CD4-positive, alpha-beta memory T cell (primary cell): ENCODE measurements at places on chromosomes 1 and 21.
A peak's percentile ranks its signal among the peaks of the same experiment; 100 is the strongest.

- DNase-seq: peak; percentile 72
Measured at GRCh38 chr21:38766987-38767722, 38.6 kb upstream of the ETS2 start.

GRCh38 chr1:211236633-211237320, 22.4 kb upstream of the RCOR3 start:
- DNase-seq: no peak

DNA sequence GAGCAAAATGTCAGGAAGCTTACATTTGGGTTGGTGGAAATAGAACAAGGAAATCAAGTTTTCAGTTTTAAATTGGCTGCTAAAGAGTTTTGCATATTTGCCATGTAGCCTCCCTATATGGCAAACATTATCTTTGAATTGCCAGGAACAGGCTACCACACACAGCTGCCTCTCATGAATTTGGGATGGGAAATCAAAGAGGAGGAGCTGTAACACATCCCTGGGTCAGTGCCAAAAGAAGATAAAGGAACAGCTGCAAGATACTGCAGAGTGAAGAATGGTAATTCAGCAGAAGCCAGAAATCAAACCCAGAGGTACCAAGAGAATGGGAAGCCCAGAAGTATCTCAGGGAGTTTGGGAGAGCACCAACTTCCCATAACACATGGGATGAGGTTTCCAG, 18.6 kb upstream of the RASAL2 start:
- DNase-seq: no peak

- DNase-seq: no peak
Measured at GRCh38 chr1:17816511-17816910, 61.4 kb downstream of the ACTL8 start.

DNA sequence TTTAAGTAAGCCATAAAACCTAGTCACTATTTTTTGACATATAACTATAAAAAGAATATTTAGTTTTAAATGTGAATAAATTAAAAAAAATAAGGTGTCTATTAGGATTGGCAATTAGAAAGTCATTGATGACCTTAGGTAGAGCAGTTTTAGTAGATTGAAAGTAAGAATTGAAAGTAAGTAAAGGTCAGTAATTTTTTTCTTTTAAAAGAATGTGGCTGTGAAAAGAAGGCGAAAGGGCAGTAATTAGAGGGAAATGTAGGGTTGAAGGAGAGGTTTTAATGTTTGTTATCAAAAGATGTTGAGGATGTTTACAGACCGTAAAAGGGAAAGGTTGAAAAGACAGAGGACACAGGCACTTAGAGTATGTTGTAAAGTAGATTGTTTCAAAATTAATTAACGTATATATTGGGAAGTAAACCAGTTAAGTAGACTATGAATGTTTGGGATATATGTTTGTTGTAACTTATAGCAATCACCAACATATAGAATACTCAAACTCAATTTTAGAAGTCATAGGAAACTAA, 41.0 kb downstream of the ZFYVE9 start:
- no peak for DNase-seq

- DNase-seq: no peak
Measured at GRCh38 chr1:212290608-212291007, 5.4 kb downstream of the PPP2R5A start.

GRCh38 chr1:215819114-215819513, 252.0 kb downstream of the KCTD3 start:
- no peak for DNase-seq

DNA sequence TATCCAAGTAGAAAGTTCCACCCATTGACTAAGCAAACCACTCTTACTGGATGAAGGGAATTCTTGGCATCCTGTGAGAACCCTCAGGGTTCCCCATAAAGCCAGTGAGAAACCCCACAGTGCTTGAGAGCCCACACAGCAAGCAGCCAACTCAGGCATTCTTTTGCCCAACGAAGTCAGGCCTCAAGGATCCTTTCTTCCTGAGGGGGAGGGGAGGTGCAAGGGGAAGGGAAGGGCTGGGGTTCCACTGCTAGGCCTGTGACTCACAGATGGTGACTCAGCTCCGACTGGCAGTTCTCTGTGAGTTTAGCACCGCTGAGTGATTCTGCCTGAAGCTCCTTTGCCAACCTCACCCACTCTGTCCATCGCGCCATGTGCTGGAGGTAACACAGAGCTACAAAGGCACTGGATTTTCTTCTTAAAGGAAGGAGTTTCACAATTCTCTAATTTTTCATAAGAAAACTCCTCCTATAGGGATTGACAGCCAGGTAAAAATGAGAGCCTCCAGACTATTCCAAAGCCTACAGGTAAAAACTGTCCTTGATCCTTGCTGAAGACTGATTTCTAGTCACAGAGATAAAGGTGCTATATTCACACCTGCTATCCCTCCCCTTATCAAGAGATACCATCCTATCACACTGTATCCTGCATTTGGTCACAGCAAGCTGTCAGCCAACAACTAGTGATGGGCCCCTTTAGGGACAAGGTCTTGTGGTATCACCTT, 4.8 kb downstream of the ENO1 start:
- peak; percentile 89 for DNase-seq

DNA sequence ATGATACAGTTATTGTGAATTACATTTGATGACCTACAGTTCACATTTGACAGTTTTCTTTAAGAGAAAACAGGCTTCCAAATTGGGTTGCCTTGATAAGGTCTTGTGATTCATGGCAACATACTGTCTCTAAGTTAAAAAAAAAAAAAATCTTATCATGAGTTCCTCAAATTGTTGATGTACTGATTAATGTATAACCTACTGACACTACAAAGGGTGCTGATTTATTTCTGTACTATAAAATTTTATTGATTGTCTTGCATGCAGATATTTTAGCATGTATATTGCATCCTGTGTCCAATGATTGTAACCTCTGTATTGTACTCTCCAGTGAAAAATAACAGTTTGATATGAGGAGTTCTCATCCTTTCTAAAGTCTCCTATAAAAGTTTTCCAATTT, 197.3 kb upstream of the IVNS1ABP start:
- no peak for DNase-seq

- DNase-seq: no peak
Measured at GRCh38 chr1:193730017-193730416, 543.6 kb upstream of the B3GALT2 start.

DNA sequence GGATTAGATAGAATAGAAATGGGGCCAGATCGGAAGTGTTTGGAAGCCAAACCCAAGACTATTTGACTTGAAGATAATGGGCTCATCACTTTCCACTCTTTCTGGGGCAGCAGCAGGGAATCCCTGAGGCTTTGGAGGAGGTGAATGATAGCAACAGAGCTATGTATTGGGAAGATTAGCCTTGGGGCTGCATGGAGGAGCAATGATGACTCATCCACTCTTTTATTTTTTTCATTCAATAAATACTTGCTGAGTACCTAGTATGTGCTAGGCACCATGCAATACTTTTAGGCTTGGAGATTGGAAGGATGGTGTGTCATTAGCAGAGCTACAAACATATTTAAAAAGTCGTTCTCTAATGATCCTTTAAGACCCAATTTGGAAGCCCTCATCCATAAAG, 166.9 kb upstream of the FOXD3 start:
- no peak for DNase-seq

DNA sequence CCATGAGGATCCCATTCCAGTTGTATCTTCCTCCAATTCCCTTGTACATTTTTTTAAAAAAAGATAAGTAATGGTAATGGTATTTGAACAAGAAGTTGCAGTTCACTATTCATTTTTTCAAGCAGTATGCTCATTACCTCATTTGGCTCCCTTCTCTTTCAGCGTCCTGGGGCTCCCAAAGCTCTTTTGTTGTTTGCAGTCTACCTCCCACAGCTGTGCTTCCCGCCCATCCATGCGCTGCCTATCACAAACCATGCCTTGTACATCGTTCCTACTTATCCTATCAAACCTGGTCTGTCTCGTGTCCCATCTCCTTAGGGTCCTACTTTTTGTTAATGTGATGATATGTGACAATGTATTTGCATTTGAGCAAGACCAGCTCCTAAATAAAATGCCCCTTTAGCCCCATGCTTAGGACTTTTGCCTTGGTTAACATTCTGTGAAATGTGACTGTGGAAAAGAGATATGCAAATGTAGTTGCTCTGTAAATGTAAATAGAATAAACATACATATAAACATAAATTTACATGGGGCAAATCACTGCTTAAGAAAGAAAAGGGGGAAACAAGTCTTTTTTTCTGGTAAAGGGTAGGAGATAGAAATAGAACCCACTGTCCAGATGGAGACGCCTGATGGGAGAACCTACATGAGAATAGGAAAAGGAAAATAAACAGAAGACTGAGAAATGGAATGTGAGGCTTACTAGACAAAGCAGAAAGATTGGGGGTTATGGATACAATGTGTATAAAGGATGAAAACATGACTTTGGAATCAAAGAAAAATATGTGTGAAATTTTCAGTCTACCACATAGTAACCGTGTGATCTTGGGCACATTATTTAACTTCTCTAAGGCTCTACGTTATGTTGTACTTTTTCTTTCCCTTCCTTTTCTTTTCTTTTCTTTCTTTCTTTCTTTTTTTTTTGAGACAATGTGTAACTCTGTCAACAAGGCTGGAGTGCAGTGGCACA, 59.8 kb upstream of the PLXNA2 start:
- DNase-seq: no peak

DNA sequence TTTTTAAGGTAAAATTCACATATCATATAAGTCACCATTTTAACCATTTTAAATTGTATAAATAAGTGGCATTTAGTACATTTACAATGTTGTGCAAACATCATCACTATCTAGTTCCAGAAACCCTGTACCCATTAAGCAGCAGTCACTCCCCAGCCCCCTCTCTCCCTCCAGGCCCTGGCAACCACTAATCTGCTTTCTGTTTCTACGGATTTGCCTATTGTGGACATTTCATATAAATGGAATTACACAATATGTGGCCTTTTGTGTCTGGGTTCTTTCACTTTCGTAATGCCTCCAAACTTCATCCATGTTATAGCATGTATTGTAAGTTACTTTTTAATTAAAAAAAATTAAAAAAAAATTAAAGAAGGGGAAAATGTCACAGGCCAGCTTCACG, 58.0 kb upstream of the RAB3GAP2 start:
- DNase-seq: no peak

DNA sequence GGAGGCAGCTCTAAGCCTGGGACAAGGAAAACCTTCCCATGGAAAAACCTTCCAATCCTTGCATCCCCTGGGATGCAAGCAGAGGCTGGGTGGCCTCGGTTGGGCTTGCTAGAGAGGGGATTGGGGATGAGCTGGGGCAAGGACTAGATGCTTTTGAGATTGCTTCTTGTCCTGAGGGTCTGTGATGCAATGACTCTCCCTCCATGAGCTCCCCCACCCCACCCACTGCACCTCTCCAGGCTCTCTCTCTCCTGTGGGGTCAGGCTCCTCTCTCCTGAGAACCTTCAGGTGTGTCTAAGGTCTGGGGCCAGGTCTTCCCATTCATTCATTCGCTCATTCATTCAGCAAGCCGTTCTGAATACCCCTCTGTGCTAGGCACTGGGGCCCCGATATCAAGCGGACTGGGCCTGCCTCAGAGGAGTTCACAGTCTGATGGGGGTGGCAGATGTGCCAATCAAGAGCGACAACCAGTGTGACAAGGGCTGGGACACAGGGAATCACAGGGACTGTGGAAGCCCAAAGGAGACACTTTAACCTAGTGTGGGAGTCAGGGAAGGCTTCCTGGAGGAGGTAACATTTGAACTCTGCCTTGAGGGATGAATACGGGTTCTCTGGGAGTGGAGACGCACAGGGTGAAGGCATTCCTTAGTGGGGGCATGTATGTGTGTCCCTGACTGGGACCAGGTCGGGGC, 6.5 kb downstream of the LDLRAD1 start:
- no peak for DNase-seq

DNA sequence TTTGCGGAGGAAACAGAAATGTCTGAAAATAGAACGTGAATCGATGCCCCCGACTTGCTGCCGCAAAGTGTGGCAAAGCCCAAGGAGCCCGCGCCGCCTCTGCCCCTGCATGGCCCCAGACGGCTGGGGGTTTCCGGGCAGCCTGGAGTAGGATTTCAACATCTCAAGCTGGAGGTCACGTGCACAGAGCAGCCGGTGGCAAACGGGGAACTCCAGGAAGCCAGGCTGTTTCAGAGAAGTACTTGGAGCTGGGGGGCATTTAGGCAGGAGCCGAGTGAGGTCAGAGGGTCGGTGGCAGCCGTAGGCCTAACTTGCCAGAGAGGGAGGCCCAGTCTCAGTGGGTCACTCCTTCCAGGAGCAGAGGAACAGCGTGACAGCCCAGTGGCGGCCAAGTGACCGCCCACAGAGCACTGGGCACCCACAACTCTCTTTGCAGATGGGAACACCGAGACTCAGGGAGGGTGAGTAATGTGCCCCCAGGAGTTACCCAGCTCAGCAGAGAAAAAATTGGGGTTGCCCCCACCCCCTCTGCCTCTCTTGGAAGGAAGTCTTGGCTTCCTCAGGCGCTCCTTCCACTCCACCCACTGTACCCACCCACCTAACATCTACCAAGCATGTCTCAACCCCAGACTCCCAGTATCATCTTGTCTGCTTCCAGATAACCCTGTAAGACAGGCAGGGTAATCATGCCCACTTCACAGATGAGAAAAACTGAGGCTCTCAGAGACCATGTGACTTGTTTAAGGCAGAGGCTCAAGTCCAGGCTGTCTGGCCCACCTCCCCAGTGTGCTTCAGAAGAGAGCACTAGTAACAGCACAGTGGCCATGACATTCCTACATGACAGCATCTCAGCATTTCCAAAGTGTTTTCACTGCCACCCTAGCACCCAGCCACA, 179.4 kb downstream of the HIVEP3 start:
- peak; percentile 89 for DNase-seq

GRCh38 chr1:227938911-227939790, 8.6 kb downstream of the WNT9A start:
- peak; percentile 12 for DNase-seq

GRCh38 chr1:18978706-18979105, 22.2 kb upstream of the IFFO2 start:
- DNase-seq: no peak

DNA sequence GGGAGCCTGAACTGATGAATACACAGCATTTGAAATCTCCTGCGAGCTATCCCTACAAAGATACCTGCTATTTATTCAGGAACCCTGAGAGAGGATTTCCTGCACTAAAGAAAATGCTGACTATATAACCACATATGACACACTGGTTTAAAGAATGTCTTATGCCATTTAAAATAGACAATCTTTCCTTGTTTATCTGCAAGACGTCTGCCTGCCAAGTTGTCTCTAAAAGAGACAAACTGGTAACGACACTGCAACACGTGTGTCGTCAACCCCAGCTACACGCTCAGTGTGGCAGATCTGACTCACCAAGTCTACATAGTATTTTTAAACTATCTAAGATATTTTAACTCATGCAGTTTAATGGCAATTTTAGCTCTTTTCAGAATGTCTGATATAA, 42.7 kb downstream of the APP start:
- DNase-seq: no peak

GRCh38 chr1:219905524-219905923, 22.8 kb downstream of the SLC30A10 start:
- DNase-seq: no peak
